ENCODE measurements at places on chromosomes 12 and 14.

DNA sequence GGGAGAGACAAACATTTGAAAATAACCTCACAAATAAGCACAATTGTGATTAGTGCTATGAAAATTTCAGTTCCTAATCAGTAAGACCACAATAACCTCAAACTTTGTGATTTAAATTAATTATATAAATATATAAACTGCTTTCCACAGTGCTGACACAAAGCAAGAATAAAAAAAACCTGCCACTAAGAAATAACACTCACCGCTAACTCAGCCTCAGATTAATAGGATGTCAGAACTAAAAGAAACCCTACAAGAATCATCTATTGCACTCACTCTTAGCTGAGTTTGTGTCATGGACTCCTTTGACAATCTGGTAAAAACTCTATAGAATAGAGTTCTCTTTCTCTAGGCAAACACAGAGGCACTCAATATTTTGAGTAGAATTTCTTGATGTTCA, 68.4 kb downstream of the SLC41A2 start:
- no peak for DNase-seq

DNA sequence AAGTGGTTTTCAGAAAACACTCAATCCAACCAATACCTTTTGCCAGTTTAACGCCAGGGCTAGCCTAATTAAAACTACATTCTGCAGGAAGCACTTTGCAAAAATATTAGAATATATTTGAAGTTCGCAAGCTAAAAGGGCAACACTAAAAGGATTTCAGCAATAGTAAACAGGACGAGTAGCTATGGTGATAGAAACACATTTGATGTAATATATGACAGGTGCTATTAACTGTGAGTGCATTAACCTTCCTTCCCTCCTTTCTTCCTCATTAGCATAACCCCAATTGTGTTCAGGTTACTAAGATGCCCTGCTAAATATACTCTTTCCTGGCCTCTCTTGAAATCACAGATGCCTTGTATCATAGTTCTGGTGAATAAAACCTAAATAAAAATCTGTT, 85.6 kb upstream of the TMCC3 start:
- no peak for DNase-seq

GRCh38 chr12:83197483-83197914, 510.8 kb downstream of the TMTC2 start:
- DNase-seq: peak; percentile 7

DNA sequence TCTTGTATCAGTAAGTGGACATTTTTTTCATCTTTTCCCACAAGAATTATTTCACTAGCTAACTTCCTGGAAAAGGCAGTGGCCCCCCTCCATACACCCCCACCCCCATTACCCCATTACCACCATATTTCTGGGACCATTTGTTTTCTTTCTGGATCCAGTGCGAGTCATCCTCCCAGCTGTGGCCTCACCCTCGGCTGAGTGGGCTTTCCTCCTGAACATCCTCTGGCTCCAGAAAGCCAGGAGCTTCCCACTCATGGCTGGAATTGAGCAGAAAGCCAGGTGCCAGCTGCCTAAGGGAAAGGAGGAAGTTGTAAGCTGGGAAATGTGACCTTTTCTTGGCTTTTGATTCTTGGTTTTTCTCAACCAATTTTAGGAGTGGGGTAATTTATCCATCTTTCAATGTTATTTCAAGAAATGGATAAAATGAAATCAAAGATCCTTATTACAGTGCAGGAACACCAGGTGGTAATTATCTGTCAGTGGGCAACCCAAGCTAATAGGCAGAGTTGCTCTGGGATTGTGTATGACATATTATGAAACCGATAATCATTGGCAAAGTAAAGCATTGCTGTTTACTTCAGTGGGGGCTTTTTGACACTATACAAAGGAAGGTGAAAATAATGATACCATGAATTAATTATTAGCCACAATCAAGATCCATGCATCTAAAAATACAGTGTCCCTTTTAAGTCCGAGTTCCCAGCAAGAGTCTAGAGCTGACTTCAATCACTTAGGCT, 124.6 kb downstream of the KICS2 start:
- no peak for DNase-seq

DNA sequence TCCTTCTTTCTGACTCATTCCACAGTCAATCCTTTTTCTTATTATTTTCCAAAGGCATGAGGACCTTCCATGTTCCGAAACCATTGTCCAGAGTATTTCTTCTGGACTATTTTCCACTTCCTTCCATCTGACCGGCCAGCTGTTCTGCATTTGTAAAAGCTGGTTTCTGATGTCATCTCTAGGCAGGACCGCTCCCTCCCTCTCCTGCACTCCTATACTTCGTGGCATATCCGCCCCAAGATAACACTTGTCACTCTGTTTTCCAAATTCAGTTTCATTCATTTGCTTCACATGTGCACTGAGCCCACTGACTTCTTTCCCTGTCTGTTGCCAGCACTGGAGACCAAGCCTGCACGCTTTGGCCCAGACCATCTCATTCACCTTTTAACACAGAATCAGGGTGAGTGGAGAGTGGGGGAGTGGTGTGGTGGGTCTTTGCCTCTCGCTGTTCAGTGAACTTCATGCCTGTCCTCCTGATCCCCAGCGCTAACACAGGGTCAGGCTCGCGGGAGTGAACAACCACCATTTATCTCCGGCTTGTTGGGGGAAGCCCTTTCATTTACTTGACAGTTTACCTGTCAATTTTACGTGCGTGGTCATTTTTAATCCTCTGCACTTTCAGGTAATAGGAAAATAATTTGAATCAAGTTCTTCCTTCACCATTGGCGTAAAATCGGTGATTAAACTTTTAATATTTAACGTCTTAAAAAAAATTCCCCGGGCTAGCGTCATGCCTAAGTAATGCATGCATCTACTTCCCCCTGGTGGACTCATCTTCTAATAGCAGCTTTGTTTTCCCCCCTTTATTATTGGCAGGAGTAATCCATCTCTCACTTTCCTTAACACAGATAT, 52.5 kb downstream of the C12orf75 start:
- peak; percentile 75 for DNase-seq

DNA sequence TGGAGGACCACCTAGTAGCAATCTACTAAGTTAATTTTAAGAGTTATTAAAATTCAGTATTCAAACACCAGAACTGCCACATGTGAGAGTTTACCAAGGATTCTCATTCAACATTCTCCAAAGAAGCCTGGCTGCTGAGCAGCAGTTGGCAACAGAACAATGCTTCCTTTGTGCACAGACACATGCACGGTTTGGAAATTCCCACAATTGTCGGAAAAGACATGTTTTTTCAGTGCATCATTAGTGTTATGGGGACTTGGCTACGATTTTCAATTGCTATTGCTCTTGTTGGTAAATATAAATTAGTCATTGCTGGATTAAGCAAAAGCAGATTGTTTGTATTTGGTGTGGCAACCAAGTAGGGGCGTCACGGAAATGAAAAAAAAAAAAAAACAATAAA, 22.2 kb downstream of the ST8SIA1 start:
- DNase-seq: no peak

GRCh38 chr14:58607131-58607951, 30.4 kb upstream of the DACT1 start:
- DNase-seq: no peak

DNA sequence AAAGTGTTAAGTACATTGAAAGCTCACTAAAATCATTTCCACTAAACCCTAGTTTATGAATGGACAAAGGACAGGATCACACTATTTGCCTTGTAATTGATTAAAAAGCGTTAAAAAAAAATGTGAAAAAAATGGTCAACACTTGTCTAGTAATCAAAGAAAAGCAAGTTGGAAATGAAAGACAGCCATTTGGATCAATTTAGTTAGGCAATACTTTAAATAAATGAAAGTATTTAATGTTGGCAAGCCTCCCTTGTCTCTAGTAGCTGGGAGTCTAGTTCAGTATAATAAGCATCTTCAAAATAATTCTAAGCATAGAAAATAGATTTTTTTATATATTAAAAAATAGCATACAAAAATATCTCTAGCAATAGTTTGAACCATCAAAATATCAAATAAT, 14.2 kb upstream of the CNIH1 start:
- DNase-seq: no peak

GRCh38 chr12:131222329-131223139, 268.8 kb downstream of the ADGRD1 start:
- DNase-seq: no peak

- DNase-seq: no peak
These were observed 56.3 kb downstream of the ASCL1 start for GRCh38 chr12:103013741-103014300.

DNA sequence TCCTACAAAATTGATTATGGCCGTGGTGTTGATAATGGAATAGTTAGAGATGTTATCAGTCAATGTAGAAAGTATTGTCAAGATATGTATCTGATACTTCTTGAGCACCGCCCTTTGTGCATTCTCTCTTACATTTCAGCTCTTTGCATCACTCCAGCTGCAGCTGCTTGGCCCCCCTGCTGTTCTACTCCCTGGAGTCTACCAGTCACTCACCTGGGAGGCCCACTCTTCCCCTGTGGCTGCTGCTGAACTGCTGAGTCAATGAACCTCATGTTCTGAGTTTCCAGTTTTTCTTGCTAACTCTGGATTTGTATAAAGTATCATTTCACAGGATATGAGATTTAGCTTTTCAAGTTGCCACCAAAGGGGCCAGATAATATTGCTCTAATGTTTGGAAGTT, 312.8 kb upstream of the SLC16A7 start:
- DNase-seq: peak; percentile 38

DNA sequence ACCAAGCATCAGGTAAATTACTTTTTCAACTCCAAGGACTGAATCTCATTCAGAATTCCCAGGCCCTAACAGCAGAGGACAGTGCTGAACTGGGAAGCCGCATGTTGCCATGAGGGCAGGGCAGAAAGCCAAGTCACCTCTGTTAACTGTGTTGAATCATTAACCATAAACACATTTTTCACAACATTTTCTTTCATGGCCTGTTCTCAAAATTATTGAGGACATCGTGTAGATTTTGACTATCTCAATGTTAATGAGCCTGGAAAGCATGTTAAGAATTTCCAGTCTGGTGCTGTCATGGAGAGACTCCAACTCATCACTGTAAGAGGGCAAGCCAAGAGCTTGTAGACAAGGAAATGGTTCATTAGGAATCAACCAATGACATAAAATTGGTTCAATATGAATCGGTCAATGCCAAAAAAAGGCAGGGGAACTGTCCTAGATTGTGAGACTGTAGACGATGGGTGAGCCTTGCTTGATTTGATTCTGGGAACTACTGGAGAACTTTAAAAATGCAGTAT, 33.7 kb downstream of the CPM start:
- no peak for DNase-seq

- no peak for DNase-seq
These were observed 957.7 kb downstream of the DIO2 start for GRCh38 chr14:79253576-79253975.
